ENCODE measurements at places on chromosomes 1 and 21. TPM values are rescaled to one million over a fixed set of nuclear protein-coding genes. Genes with fewer than 3 reads are reported as not detected.

ZMYM4 gene
- total RNA-seq = 35.5 TPM

- no peak overlapping the region for H3K4me3 ChIP-seq
- peaks cover 15% of the 10 kb centered on the region for H3K4me1 ChIP-seq
- H3K27ac ChIP-seq = peak overlapping the region; percentile 75
Measured at GRCh38 chr1:181135815-181136737, 47.6 kb downstream of the IER5 start.

- peak; percentile 58 for DNase-seq
- H3K4me3 ChIP-seq = no peak overlapping the region
- H3K27ac ChIP-seq = peak overlapping the region; percentile 73
- peaks cover 31% of the 10 kb centered on the region for H3K4me1 ChIP-seq
- no peaks in the 10 kb centered on the region for H3K36me3 ChIP-seq
Measured at GRCh38 chr1:229094476-229095311, 176.2 kb upstream of the RAB4A start.

TRIM58 gene
- total RNA-seq = not detected

MMEL1 gene
- total RNA-seq = 0.93 TPM

ITPKB gene
- 11.0 TPM for total RNA-seq

GRCh38 chr1:94255476-94255875, 18.1 kb upstream of the ARHGAP29 start:
- no peaks in the 10 kb centered on the region for H3K4me1 ChIP-seq
- no peak overlapping the region for H3K27ac ChIP-seq
- no peaks in the 10 kb centered on the region for H3K27me3 ChIP-seq
- no peaks in the 10 kb centered on the region for H3K36me3 ChIP-seq
- no peak for DNase-seq
- H3K4me3 ChIP-seq = no peak overlapping the region

SH2D2A gene
- 0.60 TPM for total RNA-seq

DNA sequence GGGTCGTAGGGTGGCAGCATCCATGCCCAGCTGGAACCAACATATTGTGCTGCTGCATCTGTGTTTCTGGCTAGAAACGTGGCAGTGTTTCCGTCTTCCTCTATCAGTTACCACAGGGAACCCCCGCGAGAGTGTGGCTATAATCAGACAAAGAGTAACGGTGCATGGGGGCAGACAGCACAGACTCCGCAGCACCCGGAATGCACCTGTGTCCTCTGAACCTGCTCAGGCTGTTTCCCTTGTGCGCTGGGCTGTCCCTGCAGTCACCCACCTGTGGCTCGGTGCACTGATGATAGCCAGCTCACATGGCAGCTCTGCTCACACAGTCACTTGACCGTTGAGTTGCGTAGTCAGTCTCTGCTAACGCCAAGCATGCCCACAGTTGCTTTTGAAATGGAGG, 11.4 kb upstream of the PCBP3 start:
- H3K27me3 ChIP-seq = no peaks in the 10 kb centered on the region
- DNase-seq = no peak
- H3K27ac ChIP-seq = no peak overlapping the region

- H3K4me1 ChIP-seq = peaks cover 8% of the 10 kb centered on the region
- DNase-seq = peak; percentile 78
- no peak overlapping the region for H3K4me3 ChIP-seq
Measured at GRCh38 chr1:27391511-27392095, 819 bp upstream of the GPR3 start.

DNA sequence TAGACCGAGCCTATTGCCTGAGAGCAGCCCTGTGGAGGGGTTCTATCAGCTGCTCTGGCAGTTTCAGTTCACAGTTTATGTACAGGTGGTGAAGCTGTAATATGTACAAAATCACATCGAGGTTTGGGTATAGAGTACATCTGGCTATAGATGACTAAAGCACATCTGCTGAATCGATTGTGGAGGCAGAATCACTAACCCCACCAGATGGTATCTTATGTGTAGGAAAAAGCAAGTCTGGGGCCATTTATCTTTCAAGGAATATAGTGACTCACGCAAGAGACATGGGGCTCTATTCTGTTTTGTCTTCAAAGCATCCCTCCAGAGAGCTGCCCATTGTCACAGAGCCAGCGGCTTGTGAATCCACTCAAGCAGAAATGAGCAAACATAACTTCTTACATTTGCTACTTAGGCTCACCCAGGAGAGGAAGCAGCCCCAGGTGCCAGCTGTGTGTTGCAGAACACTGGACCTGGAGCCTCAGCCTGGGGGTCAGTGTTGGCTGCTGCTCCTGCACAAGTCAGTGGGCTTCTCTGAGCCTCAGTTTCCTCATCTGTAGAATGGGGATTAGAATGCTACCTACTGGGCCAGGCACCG, 21.3 kb downstream of the MIIP start:
- DNase-seq = no peak
- H3K4me3 ChIP-seq = no peak overlapping the region
- H3K36me3 ChIP-seq = no peaks in the 10 kb centered on the region
- no peaks in the 10 kb centered on the region for H3K4me1 ChIP-seq
- H3K27me3 ChIP-seq = no peaks in the 10 kb centered on the region

DNA sequence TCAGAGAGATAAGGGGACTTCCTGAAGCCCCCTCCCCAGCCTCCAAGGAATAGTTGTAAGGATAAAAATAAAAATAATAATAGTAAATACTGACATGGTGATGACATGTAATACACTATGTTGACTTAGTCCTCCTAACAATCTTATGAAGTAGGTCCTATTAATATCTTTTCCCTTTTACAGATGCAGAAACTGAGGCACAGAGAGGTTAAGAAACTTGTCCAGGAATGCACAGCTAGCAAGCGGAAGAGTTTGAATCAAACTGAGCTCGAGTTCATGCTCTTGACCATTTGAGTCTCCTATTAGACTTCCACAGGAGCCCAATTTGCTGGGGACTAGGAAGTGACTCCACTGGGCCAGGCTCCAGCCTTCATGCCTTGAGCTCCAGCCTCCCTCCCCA, 194.8 kb downstream of the GRIK3 start:
- no peak overlapping the region for H3K4me3 ChIP-seq
- no peaks in the 10 kb centered on the region for H3K36me3 ChIP-seq
- no peak for DNase-seq

DNA sequence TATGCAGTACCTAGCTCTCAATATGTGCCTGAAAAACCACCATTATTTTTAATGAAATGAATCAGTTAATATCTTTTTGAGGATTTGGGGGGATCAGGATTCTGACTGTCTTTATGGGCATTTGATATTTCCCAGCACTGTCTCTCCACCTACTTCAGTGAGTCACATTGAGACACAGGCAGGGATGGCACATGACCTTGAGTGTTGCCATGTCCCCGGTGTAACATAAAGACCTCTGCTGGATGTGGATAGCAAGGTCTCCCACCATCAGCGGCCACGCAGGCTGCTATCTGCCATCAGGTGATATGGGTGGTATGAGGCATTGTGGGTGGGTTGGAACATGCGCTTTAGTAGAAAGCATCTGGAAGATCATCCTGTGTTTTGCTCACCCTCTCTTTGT, 103.2 kb downstream of the RGL1 start:
- no peaks in the 10 kb centered on the region for H3K27me3 ChIP-seq
- no peaks in the 10 kb centered on the region for H3K36me3 ChIP-seq
- no peak overlapping the region for H3K4me3 ChIP-seq
- H3K27ac ChIP-seq = no peak overlapping the region

GRCh38 chr1:112872551-112872962, 83.4 kb downstream of the SLC16A1 start:
- H3K4me1 ChIP-seq = peaks cover 13% of the 10 kb centered on the region
- H3K4me3 ChIP-seq = no peak overlapping the region
- no peaks in the 10 kb centered on the region for H3K36me3 ChIP-seq

- H3K36me3 ChIP-seq = no peaks in the 10 kb centered on the region
- H3K27ac ChIP-seq = no peak overlapping the region
- no peaks in the 10 kb centered on the region for H3K27me3 ChIP-seq
- no peaks in the 10 kb centered on the region for H3K4me1 ChIP-seq
- DNase-seq = no peak
Measured at GRCh38 chr1:224745924-224746323, 129.8 kb downstream of the CNIH3 start.

- no peaks in the 10 kb centered on the region for H3K36me3 ChIP-seq
- no peak overlapping the region for H3K4me3 ChIP-seq
- H3K27ac ChIP-seq = no peak overlapping the region
Measured at GRCh38 chr1:147635342-147635741, 35.0 kb downstream of the ACP6 start.

SPATA46 gene
- total RNA-seq = not detected

DNA sequence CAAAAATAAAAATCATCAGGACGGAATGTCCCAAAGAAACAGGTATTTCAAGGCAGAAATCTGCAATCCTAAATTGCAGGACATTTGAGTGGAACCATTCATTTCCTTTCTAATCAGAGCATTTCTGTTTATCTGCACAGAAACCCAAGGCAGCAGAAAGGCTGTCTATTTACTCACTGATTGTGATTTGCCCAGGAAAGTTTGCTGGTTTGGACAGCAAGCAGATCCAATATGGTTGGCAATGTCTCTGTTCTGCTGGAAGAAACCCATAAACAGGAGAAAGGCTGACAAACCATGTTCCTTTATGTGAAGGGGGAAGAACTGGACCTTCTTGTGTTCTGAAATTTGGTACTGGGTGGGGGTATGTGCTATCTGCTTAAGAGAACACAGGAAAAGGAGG, 120.1 kb downstream of the CLIC6 start:
- no peak for DNase-seq
- H3K27me3 ChIP-seq = no peaks in the 10 kb centered on the region
- H3K27ac ChIP-seq = no peak overlapping the region
- H3K4me1 ChIP-seq = peaks cover 3% of the 10 kb centered on the region
- H3K4me3 ChIP-seq = no peak overlapping the region

- no peaks in the 10 kb centered on the region for H3K36me3 ChIP-seq
- no peaks in the 10 kb centered on the region for H3K4me1 ChIP-seq
- no peak overlapping the region for H3K4me3 ChIP-seq
- H3K27ac ChIP-seq = no peak overlapping the region
- peaks cover 4% of the 10 kb centered on the region for H3K27me3 ChIP-seq
Measured at GRCh38 chr1:33957854-33958253, 94.0 kb downstream of the HMGB4 start.

DNA sequence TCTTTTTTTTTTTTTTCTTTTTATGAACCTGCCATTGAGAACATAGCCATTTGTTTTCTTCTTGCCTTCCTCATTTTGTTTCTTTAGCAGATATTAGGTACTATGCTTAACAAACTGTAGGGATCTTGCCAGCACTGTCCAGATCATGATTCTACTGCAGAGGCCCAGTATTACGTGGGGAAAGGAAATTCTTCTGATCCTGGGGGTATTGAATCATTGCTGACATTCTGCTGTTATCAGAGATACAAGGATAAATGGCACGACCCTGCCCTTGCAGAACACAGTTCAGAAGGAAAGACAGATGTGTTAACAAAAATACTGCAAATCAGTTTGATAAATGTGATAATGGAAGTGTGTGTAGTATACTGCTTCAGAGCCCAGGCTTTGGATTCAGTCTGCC, 56.2 kb downstream of the BTBD8 start:
- H3K27me3 ChIP-seq = no peaks in the 10 kb centered on the region
- no peak overlapping the region for H3K4me3 ChIP-seq
- no peaks in the 10 kb centered on the region for H3K4me1 ChIP-seq

DNA sequence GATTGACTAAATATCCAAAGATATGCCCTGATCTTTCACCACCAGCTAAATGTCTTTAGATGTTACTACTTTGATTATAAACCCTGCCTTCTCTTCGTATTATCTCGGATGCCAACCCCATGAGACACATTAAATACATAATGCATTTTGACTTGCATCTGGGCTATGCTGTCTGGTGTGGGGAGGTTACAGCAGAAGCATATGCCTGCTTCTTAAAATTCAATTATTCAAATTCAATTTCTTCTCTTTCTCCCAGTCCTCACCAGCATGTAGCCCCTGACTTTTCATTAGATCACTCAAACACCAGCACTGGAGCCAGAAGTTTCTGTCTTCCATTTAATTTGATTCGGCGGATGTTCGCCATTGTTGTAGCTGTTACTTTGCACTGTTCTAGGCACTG, 360.7 kb upstream of the CAMK1G start:
- no peak overlapping the region for H3K4me3 ChIP-seq
- DNase-seq = no peak
- H3K27ac ChIP-seq = no peak overlapping the region
- no peaks in the 10 kb centered on the region for H3K4me1 ChIP-seq
- H3K36me3 ChIP-seq = no peaks in the 10 kb centered on the region

SYTL1 gene
- total RNA-seq = 10.6 TPM

GRCh38 chr1:61426885-61427284, 298.1 kb downstream of the TM2D1 start:
- no peak overlapping the region for H3K27ac ChIP-seq
- no peaks in the 10 kb centered on the region for H3K36me3 ChIP-seq
- H3K27me3 ChIP-seq = no peaks in the 10 kb centered on the region
- DNase-seq = no peak
- H3K4me3 ChIP-seq = no peak overlapping the region

NBPF4 gene
- total RNA-seq = not detected

GRCh38 chr1:169900571-169900970, 6.9 kb upstream of the SCYL3 start:
- no peaks in the 10 kb centered on the region for H3K4me1 ChIP-seq
- no peak overlapping the region for H3K4me3 ChIP-seq
- no peaks in the 10 kb centered on the region for H3K27me3 ChIP-seq
- DNase-seq = no peak

DNA sequence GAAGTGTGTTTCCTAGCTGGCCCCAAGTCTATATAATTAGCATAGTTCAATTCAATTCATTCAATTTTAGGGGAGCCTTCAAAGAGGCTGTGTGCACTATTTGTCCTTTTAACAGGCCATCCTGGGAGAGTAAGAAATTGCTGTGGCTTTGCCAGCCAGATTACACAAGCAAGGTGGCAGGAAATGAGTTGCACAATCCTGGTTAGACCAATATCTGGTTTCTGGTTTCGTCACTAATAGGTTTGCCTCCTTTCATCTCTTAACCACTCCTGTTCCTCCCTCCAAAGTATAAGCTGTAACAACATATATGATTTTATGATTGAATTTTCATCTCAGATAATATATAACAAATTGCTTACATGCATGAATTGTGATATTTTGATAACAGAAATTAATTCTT, 84.1 kb upstream of the NEGR1 start:
- peak; percentile 10 for DNase-seq
- no peak overlapping the region for H3K4me3 ChIP-seq
- no peaks in the 10 kb centered on the region for H3K4me1 ChIP-seq
- no peaks in the 10 kb centered on the region for H3K36me3 ChIP-seq
- no peak overlapping the region for H3K27ac ChIP-seq
- H3K27me3 ChIP-seq = no peaks in the 10 kb centered on the region

GRCh38 chr1:228416217-228416933, at the start of gene TRIM17:
TRIM17 (minus strand) TSS chr1:228416861; CDS start chr1:228415072, 1,789 bp downstream.
- peak; percentile 77 for DNase-seq
- peak within 1 kb of the TSS; percentile 78 for H3K4me3 ChIP-seq
- H3K36me3 ChIP-seq = no peaks in the 10 kb centered on the region
- peaks cover 20% of the 10 kb centered on the region for H3K4me1 ChIP-seq
- no peak within 1 kb of the TSS for H3K27ac ChIP-seq
- H3K27me3 ChIP-seq = no peaks in the 10 kb centered on the region

CFAP45 gene
- 0.43 TPM for total RNA-seq

FLVCR1 gene
- total RNA-seq = 32.0 TPM

SPRR2F gene
- 0.80 TPM for total RNA-seq
